ENCODE measurements at places on chromosomes 12 and 14. TPM values are rescaled to one million over a fixed set of nuclear protein-coding genes. Genes with fewer than 3 reads are reported as not detected.
A peak's percentile ranks its signal among the peaks of the same experiment; 100 is the strongest.

GRCh38 chr12:81070846-81071245, 7.0 kb upstream of the ACSS3 start:
- DNase-seq, result no peak

LHX5 gene
- total RNA-seq, result not detected

GRCh38 chr12:124240493-124240892, 54.4 kb upstream of the RFLNA start:
- no peak for DNase-seq

GRCh38 chr12:39627914-39628313, 8.3 kb upstream of the ABCD2 start:
- DNase-seq, result no peak

GRCh38 chr12:105225505-105226015, 10.4 kb downstream of the APPL2 start:
- DNase-seq, result no peak

DNA sequence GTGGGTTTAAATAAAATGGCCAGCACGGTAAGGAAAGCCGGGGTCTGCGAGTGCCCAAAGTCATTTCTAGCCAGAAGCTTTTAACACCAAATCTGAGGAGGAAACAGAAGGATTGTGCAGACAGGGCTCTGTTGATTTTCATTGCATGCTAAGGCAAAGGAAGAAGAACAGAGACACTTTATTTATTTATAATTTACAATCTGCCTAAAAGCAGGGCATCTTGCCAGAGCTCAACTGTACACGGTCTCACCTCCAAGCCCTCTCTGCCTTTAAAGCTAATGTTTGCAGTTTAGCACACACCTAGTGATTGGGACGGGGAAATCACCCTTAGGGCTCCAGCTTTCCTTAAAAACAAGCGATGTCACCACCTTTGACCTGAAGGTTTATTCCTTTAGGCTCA, 4.0 kb downstream of the KCNA5 start:
- no peak for DNase-seq

DNA sequence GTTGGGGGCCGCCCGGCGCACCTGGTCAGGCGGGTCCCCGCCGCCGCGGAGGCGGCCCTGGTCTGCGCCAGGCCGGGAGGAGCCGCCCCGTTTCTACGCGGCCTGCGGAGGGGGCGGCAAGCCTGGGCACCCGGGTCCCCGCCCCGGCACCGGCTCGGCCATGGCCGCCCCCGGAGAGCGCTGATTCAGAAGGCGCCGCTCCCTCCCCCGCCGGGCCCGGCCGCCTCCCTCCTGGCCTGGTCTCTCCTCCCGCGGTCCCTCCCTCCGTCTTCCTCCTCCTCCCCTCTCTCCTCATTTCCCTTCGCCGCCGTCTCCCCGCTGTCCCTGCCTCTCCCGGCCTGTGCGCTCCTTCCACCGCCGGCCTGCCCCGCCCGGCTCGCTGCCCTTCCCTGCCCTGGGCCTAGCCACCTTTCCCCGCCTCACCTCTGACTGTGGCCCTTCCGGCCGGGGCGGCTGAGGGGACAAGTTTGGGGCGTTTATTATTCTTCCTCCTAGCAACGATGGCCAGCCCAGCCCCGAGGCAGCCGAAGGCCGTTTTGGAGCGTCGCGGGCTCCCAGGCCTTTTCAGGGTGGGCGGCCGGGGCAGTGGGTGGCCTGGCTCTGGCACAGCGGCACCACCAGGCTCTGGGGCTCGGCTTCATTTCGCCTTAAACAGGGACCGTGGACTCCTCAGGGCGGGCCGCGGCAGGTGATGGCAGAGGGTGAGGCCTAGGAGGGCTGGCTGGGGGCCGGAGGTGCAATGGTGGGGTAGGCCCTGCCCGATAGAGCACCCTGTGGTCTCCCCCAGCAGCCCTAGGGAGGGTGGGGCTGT, 768 bp downstream of the CEP170B start:
- peak; percentile 60 for DNase-seq

RPS6KL1 gene
- 12.6 TPM for total RNA-seq

- no peak for DNase-seq
Observed at GRCh38 chr14:24235804-24236688, 3.3 kb downstream of the GMPR2 start.

DNA sequence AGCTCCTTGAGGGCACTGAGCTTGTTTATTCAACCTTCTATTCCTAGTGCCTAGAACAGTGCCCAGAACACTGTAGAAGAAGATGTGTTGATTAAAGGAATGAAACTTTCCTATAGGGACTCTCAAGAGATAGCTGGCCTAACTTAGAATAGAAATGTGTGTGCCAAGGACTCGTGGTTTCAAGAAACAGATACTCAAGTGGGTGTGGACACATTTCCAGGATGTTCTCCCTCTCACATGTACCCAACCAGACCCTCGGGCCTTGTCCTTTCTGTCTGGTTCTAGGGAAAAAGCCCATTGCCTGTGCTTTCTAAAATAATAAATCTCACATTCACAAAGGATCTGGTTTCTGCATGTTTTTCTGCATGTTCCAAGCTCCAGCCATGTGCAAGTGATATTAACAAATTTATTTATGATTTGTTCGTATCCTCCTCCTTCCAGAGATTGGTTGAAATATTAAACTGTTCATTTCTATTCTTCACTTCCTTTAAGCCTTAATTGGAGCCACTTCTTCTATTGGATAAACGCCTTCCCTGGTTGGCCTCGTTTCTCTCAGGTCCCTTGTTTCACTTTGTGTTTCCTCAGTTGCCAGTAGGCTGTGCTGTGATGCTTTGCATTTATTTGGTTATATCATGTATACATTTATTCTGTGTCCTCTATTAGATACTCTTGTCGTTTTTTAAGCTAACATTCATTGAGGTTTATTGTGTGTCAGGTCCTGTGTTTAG, 89.8 kb downstream of the CRADD start:
- DNase-seq, result peak; percentile 81

DNA sequence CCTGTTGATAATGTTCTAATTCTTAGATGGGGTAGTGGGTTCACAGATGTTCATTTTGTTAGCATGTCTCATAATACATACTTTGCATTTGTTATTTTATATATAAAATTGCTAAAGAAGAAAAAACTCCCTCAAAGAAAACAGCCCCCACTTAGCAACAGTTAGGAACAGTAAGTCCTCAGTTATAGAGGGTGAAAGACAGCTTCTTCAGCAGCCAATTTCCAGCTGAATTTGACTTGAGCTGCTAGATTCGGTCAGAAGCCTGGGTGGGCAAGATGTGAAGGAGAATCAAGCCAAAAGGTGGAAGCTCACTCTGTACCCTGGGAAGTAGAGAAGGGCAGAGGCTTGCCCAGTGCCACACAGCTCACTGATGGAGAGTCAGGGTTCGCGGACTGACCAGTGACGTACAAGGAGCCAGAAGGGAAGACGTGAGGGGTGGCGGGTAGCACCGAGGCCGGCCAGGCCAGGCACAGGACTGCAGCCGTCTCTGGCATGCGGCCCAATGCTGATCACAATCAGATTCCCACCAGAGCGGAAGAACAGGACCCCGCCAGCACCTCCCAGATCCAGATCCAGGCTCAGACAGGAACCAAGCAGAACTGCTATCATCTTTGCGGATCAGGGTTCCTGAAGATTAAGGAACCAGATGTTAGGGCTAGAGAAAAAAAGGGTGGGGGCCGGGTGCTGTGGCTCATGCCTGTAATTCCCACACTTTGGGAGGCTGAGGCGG, 30.4 kb upstream of the VWF start:
- DNase-seq, result no peak

GRCh38 chr14:50453869-50454268, 57.2 kb upstream of the CDKL1 start:
- DNase-seq, result no peak

DNA sequence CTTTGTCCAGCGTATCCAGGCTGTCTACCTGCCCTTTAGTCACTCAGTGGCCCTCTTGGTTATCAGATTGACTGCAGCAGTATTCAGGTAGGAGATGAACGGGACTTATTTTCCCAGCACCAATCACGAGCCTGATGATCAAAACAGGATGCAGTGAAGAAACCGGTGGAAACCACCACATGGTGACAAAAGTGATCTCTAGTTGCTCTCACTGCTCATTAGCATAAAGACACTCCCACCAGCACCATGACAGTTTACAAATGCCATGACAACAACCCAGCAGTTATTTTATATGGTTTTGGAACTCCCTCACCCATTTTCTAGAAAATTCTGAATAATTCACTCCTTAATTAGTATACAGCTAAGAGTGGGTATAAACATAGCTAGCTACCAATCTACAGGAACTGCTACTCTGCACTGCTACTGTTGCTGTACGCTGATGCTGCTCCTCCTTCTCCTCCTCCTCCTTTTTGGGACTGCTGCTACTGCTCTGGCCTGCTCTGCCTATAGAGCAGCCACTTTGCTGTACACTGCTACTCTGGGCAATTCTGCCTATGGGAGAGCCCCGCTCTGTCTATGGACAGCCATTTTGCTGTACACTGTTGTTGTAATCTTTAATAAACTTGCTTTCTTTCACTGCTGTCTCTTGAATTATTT, 142.5 kb upstream of the SSTR1 start:
- no peak for DNase-seq
